ENCODE measurements at places on chromosomes 2 and 18.

DNA sequence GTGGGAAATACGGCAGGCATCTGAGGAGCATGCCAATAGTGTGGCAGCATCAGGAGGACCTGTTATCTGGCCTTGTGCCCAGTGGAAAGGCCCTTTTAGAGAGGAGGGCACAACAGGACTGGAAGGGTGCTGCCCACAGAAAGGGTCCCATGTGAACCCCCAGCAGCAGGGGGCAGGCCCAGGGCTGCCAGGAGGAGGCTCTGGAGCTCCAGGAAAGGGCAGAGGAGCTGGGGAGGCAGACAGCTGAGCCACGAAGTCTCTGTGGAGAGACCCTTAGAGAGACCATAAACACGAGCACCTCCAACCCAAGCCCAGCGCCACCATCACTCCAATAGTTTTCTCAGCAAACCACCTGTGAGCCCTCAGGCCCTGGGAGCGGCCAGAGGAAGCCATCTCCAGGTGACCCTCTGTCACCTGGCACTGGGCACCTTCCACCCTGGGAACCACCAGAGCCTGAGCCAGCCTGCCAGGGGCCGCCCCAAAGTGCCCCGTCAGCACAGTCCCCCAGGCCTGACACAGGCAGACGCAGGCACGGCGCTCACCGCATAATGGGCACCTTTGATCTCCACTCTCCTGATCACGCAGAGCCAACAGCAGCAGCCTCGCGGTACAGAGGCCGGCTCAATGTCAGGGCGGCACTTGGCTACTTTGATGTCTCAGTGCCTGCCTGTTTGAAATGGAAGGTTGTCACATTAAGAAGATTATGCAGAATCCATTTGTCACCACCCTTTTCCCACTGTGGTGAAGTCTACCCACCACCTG, 162.5 kb upstream of the RAB6C start:
- DNase-seq = no peak

GRCh38 chr18:55477860-55478581, 110.0 kb downstream of the TCF4 start:
- DNase-seq = no peak

DNA sequence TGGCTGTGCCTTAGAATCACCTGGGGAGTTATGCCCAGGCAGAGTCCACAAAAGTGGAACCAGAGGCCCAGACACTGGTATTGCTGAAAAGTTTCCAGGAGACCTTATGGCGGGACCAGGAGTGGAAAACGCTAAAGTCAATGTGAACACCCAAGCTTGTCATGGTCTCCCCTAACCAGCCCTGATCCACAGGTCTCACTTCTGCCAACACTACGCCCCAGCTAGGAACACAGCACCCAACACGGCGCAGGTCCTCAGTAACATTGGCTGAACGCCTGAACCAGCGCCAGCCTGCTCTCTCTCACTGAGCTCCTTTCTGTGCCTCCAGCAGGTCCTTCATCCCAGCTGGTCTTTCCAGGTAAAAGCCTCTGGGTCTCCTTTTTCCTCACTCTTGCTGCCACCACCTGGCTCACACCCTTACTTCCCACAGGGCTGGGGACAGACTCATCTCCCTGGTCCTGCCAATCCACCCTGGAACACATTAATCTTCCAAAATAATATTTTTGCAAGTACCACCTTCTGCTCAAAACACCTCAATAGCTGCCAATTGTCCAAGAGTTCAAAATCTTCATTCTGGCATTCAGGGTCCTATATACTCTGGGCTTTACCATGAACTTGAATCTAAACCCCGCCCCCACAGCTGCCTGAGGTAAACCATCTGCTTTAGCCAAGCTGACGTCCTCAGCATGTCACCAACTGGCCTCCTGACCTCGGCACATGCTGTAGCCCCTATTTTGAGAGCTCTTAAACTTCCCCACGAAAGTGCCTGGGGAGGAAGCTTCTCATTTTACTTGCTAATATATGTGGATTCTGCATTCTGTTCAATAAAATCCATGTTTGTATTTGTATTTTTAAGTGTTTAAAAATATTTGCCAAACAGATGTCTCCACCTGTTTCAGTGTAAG, 34.6 kb downstream of the ADCY3 start:
- peak; percentile 17 for DNase-seq

DNA sequence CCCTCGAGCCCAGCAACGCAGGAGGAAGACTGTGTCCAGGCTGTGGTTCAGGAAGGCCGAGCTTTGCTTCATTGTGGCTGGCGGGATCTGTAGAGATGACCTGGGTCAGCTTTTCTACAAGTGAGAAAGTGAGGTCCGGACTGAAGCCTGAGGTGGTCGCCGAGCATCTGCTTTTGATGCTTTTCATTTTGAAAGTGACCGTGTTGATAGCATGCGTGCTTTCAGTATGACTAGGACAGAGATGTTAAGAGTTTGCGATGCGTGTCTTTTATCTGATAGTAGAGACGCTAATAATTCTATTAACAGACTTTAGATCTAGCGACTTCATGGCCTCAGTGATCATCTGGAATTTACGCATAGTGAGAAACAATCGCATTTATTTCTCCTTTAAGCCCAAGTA, 28.1 kb downstream of the CTDP1 start:
- no peak for DNase-seq

- no peak for DNase-seq
Measured at GRCh38 chr2:11809586-11810236, 63.3 kb downstream of the LPIN1 start.

DNA sequence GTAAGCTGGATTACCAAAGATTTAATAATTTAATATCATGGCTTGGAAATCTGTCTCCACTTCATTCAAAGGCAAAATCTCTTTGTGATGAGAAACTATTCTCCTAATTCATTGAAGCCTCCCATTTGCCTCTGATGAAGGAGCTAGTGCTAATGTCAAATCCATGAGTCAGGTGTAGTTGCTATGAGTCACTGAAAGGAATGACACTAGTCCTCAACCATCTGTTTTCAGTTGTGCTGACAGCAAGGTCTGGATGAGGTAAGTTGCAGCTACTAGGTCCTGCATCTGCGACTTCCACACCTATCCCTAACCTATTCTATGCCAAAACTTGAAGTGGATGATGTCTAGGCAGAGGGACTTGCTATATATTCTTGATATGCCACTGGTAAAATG, 324.0 kb upstream of the UBE2E3 start:
- DNase-seq = no peak

GRCh38 chr2:10095175-10095574, 15.0 kb upstream of the CYS1 start:
- no peak for DNase-seq
